ENCODE measurements at places on chromosomes 5 and 9. TPM values are rescaled to one million over a fixed set of nuclear protein-coding genes. Genes with fewer than 3 reads are reported as not detected.

The ADAMTS13 gene
- 6.1 TPM for total RNA-seq

The LCN10 gene
- total RNA-seq = 0.33 TPM

The SYK gene
- total RNA-seq = not detected

The SFXN1 gene
- total RNA-seq = 175 TPM

The GPX8 gene
- 162 TPM for total RNA-seq

The DPM2 gene
- total RNA-seq = 12.9 TPM

The DRD1 gene
- 1.2 TPM for total RNA-seq

The MARCOL gene
- not detected for total RNA-seq

The SNCB gene
- not detected for total RNA-seq

The FOXD4L6 gene
- 0.17 TPM for total RNA-seq

The SPATA31A3 gene
- not detected for total RNA-seq

The MYOT gene
- not detected for total RNA-seq

The ITGA2 gene
- total RNA-seq = 167 TPM

The NUDT12 gene
- total RNA-seq = 10.8 TPM

The OR1Q1 gene
- not detected for total RNA-seq

The CCL21 gene
- not detected for total RNA-seq

The ANKRD34B gene
- total RNA-seq = not detected

The ZNF474 gene
- 0.26 TPM for total RNA-seq

The TBC1D2 gene
- total RNA-seq = 17.6 TPM

The EIF4E1B gene
- not detected for total RNA-seq

The IL5 gene
- not detected for total RNA-seq

The HEMGN gene
- total RNA-seq = not detected

The CARD6 gene
- 13.0 TPM for total RNA-seq

The GRXCR2 gene
- total RNA-seq = not detected

The DCAF12 gene
- total RNA-seq = 15.8 TPM

The CMBL gene
- total RNA-seq = 19.8 TPM

The PTPRD gene
- 17.2 TPM for total RNA-seq

The DOCK8 gene
- 0.26 TPM for total RNA-seq

The PCDHB15 gene
- total RNA-seq = 0.91 TPM

The PLPP7 gene
- total RNA-seq = 18.9 TPM

The ZCCHC10 gene
- total RNA-seq = 9.3 TPM

The NRARP gene
- total RNA-seq = 0.20 TPM

The TAS2R1 gene
- not detected for total RNA-seq

The OBP2B gene
- total RNA-seq = not detected

The DIMT1 gene
- 23.5 TPM for total RNA-seq

The SPARC gene
- 3,440 TPM for total RNA-seq

The FCN1 gene
- total RNA-seq = not detected

The DNAI1 gene
- total RNA-seq = 0.03 TPM

The FOXI1 gene
- total RNA-seq = not detected

The INVS gene
- 30.8 TPM for total RNA-seq

The FOXD4L5 gene
- 0.07 TPM for total RNA-seq

The MLANA gene
- not detected for total RNA-seq
